ENCODE measurements at places on chromosomes 1 and 21.

- DNase-seq = peak; percentile 6
These were observed 53.3 kb downstream of the TAS1R2 start for GRCh38 chr1:18805925-18806849.

DNA sequence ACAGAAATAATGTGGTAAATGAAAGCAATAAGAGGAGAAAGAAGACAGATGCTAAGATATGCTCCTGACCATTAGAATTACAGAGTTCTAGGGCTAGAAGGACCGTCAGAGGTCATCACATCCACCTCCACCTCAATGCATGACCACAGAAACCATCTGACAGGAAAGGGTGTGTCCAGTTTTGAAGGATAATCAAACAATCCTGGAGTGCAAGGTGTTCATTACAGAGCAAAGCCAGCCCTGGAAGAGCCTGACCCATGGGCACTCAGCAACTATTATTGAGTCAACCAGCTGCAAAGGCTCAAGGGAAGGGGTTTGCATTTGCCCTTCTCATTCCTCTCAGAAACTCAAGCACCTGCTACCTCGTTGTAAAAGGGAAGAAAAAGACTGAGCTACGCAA lies 46.4 kb downstream of the TOR1AIP2 start:
- no peak for DNase-seq

DNA sequence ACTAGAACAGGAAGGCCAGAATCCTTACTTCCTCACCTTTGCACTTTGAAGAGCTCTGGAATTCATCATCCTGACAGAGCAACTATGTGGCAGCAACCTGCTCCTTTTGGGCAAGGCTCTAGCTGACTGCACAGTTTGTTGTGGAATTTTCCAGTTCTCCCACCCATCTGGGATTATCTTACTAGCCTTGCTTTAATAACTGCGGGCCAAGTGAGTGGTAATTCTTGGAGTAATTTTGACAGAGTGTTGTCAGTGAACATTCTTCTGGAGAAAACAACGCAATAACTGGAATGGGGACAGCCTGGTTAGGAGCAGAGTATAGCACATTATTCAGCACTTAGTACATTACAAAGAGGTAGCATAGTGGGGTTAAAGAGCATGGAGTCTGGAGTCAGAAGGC lies 75.3 kb downstream of the NTMT2 start:
- no peak for DNase-seq

DNA sequence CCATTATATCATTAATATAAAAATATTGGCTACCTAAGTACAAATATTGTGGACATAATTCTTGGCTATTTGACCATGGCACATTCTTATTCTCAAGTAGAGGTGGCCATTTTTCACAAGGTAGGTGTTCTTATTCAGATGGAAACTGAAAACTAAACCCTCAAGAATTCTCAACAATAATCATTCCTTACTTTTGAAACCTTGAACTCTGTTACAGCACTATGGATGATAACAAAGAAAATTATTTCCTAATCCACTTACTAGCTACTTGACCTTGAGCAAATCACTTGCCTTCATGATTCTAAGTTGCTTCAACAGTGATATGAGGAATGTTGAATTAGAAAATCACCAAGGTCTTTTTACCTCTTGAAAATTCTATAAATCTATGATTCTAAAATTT lies 482.2 kb downstream of the PTPRC start:
- DNase-seq = no peak

DNA sequence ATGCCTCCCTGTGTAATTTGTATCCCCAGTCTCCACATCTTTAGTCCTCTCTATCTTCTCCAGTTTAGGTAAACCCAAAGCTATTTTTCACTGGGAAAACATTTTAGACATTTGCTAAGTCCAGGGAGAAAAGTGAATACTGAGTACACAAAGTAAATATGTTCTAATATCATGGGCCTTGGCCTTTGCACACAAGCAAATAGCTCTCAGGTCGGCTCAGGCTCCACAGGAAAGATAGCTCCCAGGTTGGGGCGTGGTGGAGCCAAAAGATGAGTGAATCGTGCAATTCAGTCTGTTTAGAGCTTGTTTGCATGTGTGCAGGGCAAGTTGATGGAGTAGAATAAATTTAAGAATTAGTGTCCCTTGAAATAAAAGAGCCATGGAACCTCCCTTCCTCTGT lies 7.9 kb downstream of the RGSL1 start:
- no peak for DNase-seq

GRCh38 chr1:53306168-53306567 lies 21.7 kb downstream of the LRP8 start:
- DNase-seq = no peak

- no peak for DNase-seq
These were observed 14.9 kb upstream of the KCNK1 start for GRCh38 chr1:233598891-233599541.

DNA sequence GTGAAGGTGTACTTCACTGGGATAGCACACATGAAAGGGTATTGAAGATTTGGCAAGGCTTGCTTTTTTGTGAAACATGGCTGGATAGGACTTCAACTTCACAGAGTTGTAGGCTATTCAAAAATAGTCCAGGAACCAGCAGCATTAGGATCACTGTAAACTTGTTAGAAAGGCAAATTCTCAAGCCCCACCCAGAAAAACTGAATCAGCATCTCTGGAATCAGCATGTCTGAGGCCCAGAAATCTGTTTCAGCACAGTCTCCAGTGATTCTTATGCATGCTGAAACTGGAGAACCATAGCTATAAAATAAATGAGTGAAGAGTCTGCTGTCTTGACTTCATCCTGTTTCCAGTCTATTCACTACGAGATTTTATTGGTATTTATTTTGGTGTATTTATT lies 8.1 kb upstream of the KRTAP21-3 start:
- no peak for DNase-seq

GRCh38 chr1:86380257-86380861 lies 15.8 kb downstream of the ODF2L start:
- no peak for DNase-seq

- no peak for DNase-seq
These were observed 434.8 kb downstream of the LMO4 start for GRCh38 chr1:87763483-87763882.

GRCh38 chr1:170590921-170591705 lies 59.1 kb downstream of the GORAB start:
- no peak for DNase-seq

- peak; percentile 98 for DNase-seq
These were observed 3.3 kb upstream of the LSM10 start for GRCh38 chr1:36400825-36401601.

- DNase-seq = no peak
These were observed 428.6 kb downstream of the PTPRC start for GRCh38 chr1:199067483-199067882.

- no peak for DNase-seq
These were observed 20.1 kb downstream of the MEGF6 start for GRCh38 chr1:3590951-3591865.

GRCh38 chr1:12170263-12170671 lies 3.5 kb downstream of the TNFRSF1B start:
- no peak for DNase-seq

GRCh38 chr1:94790246-94790645 lies 29.9 kb upstream of the SLC44A3 start:
- no peak for DNase-seq

GRCh38 chr1:203152158-203153034 lies 23.2 kb downstream of the MYBPH start:
- no peak for DNase-seq

DNA sequence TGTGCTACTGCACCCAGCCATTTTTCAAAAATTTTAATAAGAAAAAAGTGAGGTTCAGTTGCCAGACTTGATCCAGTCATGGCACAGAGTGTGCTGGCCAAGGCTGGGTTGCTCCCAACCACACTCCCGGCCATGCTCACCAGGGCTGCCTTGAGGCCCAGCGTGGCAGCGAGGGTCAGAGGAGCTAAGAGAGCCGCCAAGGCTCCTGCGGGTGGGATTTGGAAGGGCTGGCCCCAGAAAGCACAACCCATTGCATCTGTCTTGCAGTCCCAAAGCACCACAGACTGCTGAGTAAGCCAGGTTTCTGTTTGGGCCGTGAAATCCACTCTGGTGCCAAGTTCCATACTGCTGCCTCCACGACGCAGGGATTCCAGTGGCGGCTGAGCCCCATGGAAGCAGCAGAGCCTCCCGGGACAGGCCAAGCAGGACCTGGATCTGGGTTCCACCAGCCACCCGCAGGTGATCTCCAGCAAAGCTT lies 22.6 kb downstream of the ZBTB17 start:
- DNase-seq = no peak

GRCh38 chr1:185936641-185937040 lies 202.4 kb downstream of the HMCN1 start:
- no peak for DNase-seq

GRCh38 chr21:25561668-25562641 lies 45.3 kb downstream of the MRPL39 start:
- DNase-seq = peak; percentile 80

- no peak for DNase-seq
These were observed 14.3 kb upstream of the LSM10 start for GRCh38 chr1:36411674-36412648.
